ENCODE measurements at places on chromosomes 7 and 10. TPM values are rescaled to one million over a fixed set of nuclear protein-coding genes. Genes with fewer than 3 reads are reported as not detected.

The LBX1 gene
- total RNA-seq: 0.08 TPM

The RBM33 gene
- total RNA-seq: 72.1 TPM

The CDH23 gene
- 0.25 TPM for total RNA-seq

The HYAL4 gene
- total RNA-seq: not detected

The FGL2 gene
- total RNA-seq: 39.3 TPM

The GRID2IP gene
- total RNA-seq: not detected

The OR6B1 gene
- not detected for total RNA-seq

The GFRA1 gene
- 0.18 TPM for total RNA-seq

The CEP55 gene
- 2.7 TPM for total RNA-seq

The IFIT2 gene
- total RNA-seq: 30.7 TPM

The SEC23IP gene
- 51.2 TPM for total RNA-seq

The FGFBP3 gene
- total RNA-seq: 1.2 TPM

The GIMAP6 gene
- 0.18 TPM for total RNA-seq

The SRGN gene
- 65.8 TPM for total RNA-seq

The ARF5 gene
- 105 TPM for total RNA-seq

The DLX6 gene
- total RNA-seq: not detected

The HOXA11 gene
- not detected for total RNA-seq

Data from fibroblast of the aortic adventitia (primary cell).